Tibial nerve (tissue), 4 donors: ENCODE measurements at places on chromosomes 12 and 14. TPM values are rescaled to one million over a fixed set of nuclear protein-coding genes. Genes with fewer than 3 reads are reported as not detected.

DNA sequence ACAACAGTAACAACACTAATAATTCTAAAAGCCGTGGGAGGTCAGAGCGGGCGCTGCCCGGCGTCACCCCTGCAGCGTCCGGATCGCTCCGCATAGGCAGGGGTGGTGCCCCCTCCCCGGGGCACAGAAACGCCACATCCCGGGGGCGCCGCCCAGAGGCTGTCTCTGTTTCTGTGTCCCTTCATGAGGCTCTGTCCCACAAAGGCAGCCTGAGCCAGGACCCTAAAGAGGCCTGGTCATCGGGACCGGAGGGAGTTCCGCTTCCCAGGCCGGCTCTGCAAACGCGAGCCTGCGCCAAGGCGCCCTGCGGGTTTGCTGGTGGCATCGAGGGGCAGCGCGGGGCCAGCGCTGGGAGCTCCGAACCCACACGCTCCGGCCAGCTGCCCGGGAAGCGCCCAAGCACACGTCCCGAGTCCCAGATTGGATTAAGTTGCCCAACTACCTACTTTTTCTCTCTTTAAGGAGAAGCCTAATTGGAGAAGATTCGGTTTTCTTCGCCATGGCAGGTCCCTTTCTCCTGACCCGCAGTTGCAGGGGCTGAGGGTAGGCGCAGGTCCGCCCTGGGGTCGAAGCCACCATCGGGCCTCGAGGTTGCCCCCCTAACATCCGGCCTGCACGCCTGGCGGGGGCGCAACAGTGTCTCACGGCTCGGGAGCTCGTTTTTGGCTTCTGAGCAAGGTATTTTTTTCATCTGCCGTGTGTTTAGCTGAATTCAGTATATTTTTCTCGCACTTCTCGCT is 421.7 kb downstream of the VRK1 start:
- DNase-seq: no peak

DNA sequence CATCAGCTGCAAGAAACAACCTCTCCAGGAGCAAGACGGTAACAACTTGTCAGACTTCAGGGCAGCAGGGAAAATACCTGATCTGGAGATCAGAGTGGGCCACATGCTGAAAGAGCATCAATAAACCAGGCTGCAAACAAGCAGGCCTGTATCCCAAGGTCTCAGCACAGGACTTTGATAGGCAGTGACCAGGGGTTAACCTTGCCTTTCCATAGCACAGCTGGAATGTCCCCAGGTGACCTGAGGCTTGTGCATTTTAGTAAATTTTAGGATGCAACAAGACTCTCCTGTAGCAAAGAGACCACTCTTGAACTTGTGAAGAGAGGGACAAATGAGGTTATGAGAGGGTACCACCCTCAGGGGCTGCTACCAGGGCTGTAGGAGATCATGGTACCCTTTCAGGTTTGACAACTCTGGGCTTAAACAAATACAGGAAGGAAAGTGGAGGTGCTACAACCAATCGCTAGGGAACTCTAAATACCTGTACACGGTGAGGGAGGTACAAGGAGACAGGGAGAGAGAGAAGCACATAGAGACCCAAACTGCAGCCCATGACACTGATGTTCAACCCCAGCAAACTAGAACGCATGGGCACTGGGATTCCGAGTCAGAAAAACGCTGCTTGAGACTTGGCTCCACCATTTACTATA is 95.4 kb upstream of the EVL start:
- no peak for DNase-seq

Gene PMCH
- total RNA-seq: not detected

GRCh38 chr14:86712727-86713126 is 1182.8 kb downstream of the FLRT2 start:
- DNase-seq: no peak

GRCh38 chr14:71289536-71289935 is 382.3 kb downstream of the PCNX1 start:
- DNase-seq: no peak

DNA sequence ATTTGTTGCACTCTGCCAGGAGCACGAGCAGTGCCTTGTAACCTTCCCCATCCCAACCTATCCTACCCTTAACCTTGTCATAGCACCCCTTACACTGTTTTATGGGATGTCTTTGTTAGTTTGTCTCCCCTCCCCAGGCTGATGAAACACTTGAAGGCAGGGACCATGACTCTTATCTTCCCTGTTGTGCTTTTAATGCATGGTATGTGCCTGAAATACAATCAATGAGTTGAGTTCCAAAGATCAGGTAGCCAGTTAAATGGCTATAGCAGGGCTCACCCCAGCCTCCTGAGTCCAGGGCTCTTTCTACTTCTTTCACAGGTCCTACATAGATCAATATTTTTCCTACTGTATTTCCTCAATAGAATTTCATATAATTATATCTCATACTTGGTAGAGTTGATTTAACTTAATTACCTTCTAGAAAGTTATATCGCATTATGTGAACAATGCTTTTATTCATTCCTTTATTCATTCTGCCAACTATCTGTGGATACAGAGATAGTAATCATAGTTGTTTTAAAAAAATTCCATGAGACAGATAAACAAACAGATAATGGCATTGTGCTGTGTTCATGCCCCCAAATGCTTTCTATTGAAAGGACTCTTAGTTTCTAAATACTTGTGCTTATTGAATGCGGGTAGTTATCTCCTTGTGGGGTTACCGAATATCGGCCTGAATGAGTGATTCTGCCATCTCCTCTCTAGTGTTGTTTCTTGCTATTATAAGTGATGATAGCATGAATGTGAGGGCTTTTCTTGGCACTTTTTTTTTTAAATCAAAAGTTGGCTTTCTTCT is 347.4 kb downstream of the NPAS3 start:
- DNase-seq: no peak

- DNase-seq: peak; percentile 48
Measured at GRCh38 chr14:69101331-69101826, 51.5 kb downstream of the DCAF5 start.

GRCh38 chr12:6029401-6029800 is 84.3 kb upstream of the ANO2 start:
- no peak for DNase-seq
